Stimulated activated CD8-positive, alpha-beta memory T cell treated with anti-CD3 and anti-CD28 coated beads, Interleukin-7, amount 100 ng/mL, for 1 hour (primary cell): ENCODE measurements at places on chromosomes 16 and 17.
A peak's percentile ranks its signal among the peaks of the same experiment; 100 is the strongest.

DNA sequence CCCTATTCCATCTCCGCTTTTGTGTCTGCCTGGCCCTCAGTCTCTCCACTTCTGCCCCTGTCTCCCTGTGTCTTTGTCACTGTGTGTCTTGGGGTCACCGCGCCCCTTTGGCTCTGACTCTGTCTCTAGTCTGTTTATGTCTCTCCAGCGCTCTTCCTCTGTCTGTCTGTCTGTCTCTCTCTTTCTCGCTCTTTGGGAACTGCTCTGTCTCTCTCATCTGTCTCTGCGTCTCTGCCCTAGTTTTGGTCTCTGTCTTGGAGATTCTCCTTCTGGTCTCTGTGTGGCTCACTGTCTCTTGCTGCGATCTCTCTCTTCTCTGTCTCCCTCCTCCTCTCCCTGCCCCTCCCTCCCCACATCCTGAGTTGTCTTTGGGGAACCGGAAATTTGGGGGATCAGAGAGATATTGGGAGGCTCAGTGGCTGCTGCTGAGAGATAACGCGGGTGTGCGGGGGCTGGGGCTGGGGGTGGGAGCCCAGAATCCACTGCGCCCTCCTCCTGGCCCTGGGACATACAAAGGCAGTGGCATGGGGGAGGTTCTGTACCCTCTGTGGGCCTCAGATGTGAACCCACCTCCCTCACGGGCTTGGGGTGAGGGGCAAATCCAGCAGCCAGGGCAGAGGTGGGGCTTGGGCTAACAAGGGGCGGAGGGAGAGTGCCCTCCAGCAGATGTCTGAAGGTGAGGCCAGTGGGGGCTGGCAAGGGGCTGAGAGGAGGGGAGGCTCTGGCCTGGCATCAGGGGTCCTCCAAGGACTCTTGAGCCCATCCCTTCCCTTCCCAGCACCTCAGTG, 24.4 kb downstream of the LAT start:
- DNase-seq: no peak

GRCh38 chr17:44356241-44356640, 7.4 kb downstream of the FAM171A2 start:
- DNase-seq: no peak

GRCh38 chr16:67015313-67015731, 13.6 kb upstream of the CBFB start:
- no peak for DNase-seq

DNA sequence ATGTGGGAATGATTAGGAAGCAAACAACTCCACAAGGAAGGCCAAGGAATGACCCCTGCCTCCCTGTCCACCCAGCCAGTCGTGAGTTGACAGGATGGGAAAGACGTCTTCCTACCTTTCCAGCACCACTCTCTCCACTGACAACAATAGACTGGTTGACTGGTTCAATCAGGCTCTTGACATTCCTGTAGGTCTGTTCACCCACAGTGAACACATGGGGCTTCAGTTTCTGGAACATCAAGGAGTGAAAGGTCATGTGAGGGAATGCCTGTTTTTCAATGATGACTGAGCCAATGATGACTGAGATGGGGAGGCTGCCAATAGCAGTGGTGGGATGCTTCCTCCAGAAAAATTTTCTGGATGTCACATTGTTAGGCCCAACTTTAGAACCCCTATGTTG, 9.6 kb downstream of the MYO19 start:
- DNase-seq: no peak

DNA sequence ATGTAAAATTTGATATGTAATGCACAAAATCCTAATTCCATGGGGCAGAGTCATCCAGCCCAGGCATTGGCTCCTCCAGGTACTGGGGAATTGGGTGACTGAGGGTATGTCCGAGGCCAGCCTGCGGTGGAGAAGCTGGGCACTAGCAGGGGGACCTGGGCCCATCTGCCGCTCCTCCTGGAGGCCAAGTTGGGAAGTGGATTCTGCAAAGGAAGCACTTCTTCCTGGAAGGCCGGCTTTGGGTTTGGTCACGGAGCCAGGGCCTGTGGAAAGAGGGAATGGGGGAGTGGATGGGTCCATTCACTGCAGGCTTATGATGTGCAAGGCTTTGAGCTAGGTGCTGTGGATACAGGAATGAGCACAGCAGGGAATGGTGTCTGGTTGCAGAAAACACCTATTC, 85.8 kb downstream of the GNAO1 start:
- DNase-seq: no peak

- no peak for DNase-seq
Measured at GRCh38 chr16:66083171-66083570, 283.3 kb upstream of the CDH5 start.

DNA sequence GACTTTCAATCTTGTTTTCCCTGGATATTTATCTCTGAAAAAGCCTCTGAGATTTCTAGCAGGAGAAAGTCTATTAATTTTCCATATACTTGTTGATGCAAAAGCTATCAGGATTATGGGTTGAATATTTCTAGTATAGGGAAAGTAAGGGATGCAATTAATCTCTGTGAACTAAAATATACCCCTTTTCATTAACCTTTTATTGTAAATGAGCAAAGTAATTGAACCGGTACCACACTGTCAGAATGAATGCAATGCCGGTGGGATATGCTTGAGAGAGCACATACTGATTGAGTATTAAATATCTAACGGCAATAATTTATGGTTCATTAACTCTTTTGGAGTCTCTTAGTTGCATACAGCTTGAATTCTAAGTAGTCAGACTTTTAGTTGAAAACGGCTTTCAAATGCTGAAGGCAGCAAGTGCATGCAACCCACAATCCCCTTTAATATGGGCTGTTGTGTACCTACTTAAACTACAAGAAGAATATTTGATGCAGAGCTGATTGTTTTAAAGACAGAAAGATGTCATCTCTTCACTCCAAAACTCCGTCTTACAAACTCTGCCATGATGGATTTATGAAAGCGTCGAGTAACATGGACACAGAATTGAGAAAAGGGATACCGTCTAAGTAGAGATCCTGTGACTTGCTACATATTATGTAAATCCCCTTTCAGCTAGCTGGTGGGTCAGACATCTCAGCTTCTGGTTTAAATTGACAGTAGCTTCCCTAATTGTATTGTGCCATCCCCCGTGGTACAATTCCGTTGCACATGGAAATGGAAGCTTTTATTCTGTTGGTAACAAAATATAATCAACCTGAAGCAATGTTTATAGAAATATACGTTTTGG, 141.3 kb upstream of the CDH8 start:
- DNase-seq: no peak

DNA sequence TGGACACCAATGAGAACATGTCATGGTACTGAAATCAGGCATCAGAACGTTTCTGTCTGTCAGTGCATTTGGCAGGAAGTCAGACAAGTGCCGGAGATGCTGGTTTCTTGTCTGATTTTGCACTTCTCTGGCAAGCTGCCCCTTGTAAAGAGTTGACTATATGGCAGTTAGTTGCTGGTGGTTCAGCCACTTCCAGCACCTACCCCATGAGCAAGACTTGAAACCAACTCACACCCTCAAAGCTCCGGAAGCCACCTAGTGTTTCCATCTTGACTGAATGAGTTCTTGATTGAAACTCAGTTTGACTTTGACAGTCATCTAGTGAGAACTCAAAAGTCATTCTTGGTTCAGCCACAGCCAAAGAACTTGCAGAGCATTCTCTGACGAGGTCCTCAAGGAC, 225.1 kb downstream of the SPECC1 start:
- DNase-seq: peak; percentile 7

DNA sequence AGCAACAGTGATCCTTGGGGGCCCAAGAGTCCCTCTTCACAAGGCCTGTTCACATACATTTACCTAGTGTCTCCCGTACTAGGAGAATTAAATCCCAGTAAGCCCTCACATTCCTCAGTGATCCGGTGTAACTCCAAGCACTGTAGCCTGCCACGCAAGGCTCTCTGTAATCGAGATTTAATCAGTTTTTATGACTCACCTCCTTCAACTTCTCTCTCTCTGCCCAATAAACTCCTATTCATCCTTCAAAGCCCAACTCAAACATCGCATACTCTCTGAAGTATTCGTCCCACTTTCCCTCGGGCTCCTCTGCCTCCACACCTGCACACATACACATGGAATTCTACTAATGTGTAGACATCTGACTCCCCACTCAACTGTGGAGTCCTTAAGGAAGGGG, 141.8 kb downstream of the CMIP start:
- DNase-seq: no peak

GRCh38 chr16:89442990-89443726, 47.2 kb downstream of the ANKRD11 start:
- DNase-seq: no peak

DNA sequence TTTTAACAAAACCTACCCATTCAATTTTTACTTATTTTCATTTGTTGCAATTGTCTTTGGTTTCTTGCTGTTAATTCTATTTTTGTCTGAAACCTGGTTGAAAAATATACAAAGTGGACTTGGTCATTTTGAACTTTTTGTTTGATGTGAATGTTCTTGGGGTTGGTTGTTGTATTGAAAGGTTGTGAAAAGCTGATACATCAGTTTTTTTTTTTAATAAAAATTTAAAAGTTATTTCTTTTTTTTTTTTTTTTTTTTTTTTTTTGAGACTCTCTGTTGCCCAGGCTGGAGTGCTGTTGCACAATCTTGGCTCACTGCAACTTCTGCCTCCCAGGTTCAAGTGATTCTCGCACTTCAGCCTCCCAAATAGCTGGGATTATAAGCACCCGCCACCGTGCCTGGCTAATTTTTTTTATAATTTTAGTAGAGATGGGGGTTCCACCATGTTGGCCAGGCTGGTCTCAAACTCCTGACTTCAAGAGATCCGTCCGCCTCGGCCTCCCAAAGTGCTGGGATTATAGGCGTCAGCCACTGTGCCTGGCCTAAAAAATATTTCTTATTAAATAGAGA, 28.9 kb downstream of the WIPF2 start:
- no peak for DNase-seq

DNA sequence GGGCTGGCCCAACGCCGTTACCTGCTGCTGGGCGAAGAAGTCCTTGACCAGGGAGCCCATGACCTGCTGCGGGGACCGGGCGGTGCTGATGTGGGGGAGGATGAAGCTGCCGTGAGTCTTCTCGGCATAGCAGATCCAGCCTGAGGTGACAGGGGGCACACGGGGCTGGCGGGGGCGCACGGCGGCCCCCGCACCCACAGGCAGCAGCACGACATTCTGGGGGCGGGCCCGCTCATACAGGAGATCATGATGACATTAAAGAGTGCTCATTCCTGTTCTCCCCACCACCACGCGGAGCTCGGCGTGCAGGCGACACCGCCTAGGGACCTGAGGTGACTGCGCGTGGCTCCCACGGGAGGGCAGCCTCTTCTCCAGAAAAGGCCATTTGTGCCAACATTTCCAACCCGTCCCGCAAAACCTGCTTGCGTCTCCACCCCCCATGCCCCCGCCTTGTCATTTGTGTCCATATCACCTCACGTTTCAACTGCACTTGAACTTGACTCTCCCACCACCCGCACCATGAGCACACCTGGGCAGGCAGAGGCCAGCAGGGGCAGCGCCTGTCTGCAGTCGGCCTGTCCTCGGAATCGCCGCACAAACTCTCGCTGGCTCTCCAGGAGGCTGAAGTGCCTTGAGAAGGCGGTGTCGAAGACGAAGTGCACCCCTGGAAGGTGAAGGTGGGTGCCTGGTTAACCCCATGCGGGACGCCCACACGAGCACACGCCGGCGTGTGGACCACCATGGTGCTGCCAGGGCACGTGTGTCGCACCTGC, 6.4 kb downstream of the CIAO3 start:
- no peak for DNase-seq

- no peak for DNase-seq
Measured at GRCh38 chr16:30947859-30948666, 805 bp upstream of the ORAI3 start.

- DNase-seq: no peak
Measured at GRCh38 chr17:41697122-41697962, 8.7 kb downstream of the EIF1 start.

- no peak for DNase-seq
Measured at GRCh38 chr17:73482894-73483293, 161.4 kb downstream of the SDK2 start.

- no peak for DNase-seq
Measured at GRCh38 chr17:69854225-69854780, 220.7 kb upstream of the KCNJ16 start.

DNA sequence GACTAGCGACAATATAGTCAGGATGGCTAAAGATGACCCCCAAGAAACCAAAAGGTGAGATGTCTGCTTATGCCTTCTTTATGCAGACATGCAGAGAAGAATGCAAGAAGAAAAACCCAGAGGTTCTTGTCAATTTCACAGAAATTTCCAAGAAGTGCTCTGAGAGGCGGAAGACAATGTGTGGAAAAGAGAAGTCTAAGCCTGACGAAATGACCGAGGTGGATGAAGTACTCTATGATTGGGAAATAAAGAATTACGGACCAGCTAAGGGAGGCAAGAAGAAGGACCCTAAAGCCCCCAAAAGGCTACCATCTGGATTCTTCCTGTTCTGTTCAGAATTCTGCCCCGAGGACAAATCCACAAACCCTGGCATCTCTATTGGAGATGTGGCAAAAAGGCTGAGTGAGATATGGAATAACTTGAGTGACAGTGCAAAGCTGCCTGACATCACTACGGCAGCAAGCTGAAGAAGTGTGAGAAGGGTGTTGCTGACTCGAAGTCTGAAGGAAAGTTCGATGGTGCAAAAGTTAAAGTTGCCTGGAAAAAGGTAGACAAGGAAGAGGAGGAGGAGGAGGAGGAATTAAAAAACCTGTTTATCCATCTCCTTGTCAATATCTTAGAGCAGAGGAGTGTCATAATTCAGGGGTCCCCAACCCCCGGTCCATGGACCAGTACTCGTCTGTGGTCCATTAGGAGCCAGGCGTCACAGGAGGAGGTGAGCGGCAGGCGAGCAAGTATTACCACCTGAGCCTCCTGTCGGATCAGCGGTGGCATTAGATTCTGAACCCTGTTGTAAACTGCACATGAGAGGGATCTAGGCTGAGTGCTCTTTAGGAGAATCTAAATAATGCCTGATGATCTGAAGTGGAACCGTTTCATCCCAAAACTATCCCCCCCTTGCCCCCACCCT, 25.1 kb upstream of the ADGRG1 start:
- no peak for DNase-seq

DNA sequence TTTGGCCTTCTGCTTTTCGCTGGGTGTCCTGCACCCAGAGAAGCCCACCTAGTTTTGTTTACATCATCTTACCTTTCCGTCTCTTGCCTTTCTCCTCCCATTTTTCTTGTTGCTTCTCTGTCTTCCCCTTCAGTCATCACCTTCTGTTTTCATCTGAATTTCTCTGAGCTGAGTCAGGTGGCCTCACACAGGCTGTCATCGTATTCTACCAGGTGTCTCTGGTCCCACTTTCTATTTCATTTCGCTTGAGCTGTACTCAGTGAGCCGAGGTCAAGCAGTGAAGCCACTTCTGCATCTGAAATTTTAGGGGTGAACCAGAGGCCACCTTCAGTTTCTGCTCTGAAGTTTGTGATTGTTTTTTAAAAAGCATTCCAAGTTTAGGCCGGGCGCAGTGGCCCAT, 9.7 kb downstream of the CRAMP1 start:
- no peak for DNase-seq

DNA sequence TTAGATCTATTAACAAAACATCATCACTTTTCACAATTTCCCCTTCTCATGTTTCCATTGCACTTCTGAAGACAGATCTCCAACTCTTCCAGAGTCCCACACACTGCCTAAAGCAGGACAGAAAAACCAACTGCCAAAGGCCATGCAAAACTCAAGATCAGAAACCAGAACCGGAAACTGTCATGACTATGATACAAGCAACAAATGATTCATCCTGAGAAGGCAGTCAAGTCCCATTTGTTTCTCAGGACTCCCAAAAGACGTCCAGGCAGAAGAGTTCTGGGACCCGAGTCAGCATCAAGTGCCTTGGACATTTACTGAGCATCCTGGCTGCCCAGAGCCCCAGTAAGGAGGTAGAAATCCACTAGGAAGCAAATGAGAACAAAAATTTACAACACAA, 38.8 kb downstream of the ERN1 start:
- no peak for DNase-seq
